H54 (cell line): ENCODE measurements at places on chromosomes 3 and 15.

DNA sequence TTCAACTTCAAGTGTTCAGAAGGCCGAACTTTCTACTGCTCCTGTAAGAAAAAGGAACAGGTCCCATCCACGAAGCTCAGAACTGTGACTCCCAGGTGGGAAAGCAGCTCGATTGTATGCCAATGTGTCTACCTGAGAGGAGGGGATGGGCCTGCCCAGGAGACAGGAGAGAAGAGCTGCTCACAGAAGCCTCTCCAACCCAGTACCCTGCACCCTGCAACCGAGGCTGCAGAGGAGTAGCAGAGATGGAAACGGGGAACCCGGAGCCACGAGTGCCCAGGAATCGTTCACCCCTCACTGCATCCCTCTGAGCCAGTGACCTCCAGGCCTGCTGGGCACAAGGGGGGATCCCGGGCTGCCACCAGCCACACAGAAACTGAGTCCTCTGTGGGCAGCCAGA is 86.5 kb upstream of the PRR23E start:
- DNase-seq, result no peak

DNA sequence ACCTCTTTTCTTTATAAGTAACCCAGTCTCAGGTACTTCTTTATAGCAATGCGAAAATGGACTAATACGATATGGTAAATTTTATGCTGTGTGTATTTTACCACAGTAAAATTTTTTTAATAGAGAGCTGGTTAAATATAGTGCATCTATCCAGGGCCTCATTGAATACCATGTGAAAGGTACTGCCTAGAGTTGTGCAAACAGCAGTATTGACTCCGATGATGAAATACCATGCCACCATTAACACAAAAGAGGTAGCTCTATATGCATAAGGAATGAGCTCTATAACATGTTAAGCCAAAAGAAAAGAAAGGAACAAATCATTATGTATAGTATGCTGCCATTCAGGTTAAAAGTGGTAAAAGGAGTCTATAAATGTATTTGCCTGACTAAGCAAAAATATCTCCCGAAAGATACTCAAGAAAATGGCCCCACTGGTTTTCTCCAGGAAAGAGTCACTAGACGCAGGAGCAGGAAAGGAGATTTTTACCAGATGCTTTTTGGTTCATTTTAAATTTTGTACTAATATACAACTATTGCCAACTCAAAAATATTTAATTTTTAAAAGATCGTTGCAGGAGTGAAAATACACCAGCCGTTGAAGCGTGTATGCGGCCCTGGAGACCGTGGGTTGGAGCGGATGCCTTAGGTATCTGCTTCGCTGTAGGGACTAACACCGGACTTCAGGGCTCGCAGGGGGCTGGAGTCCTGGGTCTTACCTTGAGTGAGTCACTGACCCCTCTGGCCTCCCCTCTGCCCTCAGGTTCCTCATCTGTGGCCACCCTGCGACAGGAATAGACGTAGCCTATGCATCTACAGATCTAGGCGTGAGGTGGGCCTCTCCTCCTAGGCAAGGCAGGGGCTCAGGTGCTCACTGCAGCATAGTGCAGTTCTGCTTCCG is 120.1 kb downstream of the CHSY1 start:
- DNase-seq, result no peak

GRCh38 chr15:31338879-31339557 is 12.4 kb downstream of the KLF13 start:
- no peak for DNase-seq

- no peak for DNase-seq
These were observed 302.1 kb upstream of the SGO1 start for GRCh38 chr3:20488151-20488550.

DNA sequence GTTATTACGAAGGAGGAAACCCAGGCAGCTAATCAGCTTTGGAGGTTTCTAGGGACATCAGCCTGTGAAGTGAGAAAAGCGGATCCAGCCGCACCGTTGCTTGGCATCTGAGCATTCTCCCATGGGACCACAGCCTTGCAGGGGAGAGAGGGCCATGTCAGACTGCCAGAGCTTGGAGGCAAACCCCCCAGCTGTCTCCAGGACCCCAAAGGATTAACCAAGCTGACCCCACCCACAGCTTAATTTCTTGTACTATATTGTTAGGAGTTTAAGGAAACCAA is 5.1 kb downstream of the IGDCC3 start:
- DNase-seq, result no peak

DNA sequence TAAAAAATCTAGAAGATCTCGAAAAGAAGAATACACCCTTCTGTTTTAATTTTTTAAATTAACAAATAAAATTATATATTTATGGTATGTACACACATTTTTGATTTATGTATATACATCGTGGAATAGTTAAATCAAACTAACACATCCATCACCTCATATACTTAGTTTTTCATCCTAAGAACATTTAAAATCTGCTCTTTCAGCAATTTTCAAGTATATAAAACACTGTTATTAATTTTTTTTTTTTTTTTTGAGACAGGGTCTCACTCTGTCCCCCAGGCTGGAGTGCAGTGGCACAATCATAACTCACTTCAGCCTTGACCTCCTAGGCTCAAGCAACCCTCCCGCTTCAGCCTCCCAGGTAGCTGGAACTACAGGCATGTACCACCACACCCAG is 32.8 kb upstream of the ACAP2 start:
- no peak for DNase-seq

DNA sequence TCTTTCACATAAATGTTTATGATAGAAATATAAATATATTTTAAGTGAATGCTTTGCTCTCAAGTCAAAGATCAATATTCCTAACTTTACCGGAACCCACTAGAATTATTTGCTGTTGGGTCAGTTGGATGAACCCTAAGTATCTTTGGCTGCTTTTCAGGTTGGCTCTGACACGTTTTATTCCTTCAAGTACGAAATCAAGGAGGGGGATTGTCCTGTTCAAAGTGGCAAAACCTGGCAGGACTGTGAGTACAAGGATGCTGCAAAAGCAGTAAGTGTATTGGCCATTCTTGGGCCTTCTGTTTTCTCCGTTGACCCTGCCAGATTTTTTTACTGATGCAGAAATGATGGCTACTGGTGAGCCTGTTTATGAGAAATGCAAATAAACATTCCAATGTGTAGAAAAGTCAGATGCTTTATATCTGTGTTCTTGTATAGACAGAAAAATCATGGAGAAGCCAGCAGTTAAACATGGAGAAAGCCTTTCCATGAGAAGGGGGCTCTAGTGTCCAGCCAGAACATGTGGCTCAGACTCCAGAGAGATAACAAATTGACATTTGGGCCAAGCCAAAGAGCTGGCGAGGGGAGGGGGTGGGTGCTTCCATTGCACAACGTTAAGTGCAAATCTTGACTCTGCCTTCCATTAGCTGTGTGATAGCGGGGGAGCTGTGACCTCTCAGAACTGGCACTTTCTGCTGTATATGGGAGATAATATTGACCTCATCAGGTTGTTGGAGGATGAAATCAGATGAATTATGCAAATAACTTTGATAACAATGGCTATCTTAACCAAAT is 3.0 kb downstream of the KNG1 start:
- no peak for DNase-seq

- no peak for DNase-seq
These were observed 10.7 kb upstream of the ANXA2 start for GRCh38 chr15:60408463-60408981.

- DNase-seq, result no peak
These were observed 7.1 kb upstream of the TMEM207 start for GRCh38 chr3:190456770-190457169.

GRCh38 chr15:80579611-80580010 is 115.5 kb upstream of the ABHD17C start:
- DNase-seq, result no peak

GRCh38 chr3:11211531-11212298 is 57.4 kb downstream of the HRH1 start:
- DNase-seq, result no peak

DNA sequence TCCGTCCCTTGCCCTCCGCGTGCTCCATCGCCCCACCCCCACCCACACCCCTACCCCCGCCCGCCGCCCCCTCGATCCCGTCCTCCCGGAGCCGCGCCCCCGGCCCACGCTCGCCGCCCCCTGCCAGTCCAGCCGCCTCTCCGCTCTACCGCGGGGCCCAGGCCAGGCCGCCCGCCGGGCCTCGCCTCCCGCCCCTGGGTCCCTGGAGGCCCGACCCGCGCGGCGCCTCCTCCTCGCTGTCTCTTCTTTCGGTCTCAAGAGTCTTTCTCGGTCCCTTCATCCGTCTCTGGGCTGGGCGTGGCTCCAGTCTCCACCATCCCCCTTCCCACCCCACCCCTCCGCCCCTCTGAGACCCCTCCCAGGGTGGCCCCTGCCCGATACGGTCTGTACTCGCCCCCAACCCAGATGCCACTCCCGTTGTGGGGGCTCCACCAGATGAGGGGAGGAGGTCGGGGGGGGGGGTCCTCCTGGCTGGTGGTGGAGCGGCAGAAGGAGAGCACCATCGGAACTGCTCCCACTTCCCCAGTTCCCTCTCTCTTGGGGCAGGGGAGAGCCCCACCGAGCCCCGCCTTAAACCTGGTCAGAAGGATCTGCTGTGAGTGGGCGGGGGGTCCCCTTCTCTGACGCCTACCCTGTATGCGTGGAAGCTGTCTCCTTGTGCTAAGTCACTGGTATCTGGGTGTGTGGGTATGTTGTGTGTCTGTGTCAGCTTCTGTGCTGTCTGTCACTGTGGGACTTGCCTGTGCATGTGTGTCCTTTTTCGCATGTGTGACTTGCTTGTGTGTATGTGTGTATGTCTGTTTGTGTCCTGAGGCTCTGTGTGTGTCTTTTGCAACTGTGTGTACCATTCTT is 1.0 kb downstream of the PRKCD start:
- DNase-seq, result no peak

GRCh38 chr3:54079730-54080325 is 42.5 kb upstream of the CACNA2D3 start:
- DNase-seq, result no peak

- DNase-seq, result no peak
These were observed 61.4 kb upstream of the LEKR1 start for GRCh38 chr3:156764751-156765150.

DNA sequence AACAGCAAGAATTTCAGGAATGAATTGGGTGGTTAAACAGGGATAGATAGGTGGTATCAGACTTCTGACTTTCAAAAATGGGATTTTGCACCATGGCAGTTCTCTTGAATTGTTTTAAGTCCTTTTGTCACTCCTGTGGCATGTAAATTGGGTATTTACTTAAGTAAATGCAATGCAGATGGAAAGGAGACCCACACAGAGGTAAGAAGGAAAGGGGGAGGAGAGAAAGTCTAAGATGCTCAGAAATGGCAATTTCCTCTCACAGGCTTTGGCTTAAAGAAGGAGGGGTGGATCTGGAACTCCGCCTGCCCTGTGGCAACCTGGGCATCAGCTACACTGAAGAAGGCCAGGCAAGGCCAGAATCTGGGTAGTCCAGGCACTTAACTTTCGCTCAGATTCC is 197.1 kb upstream of the UBE2E1 start:
- no peak for DNase-seq

DNA sequence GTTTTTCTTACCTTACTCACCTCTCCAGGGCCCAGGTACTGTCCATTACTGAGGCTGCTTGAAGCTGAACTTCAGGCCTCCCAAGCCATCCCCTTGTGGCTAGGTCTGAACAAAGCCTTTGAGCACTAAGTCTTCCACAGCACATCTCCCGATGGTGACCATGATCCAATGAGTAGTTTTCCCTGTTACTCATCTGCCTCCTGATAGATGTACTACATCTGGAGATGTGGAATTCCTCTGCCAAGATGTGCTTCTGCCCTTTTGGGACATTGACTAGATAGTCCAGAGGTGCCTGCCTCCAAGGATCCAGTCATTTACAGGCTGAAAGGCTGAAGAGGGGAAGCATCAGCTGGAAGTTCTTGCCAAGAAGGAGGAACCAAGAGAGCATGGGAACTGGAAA is 28.9 kb upstream of the SLC35G2 start:
- no peak for DNase-seq

GRCh38 chr3:169143506-169143905 is 520.0 kb downstream of the MECOM start:
- no peak for DNase-seq

GRCh38 chr3:30948426-30948825 is 54.0 kb upstream of the GADL1 start:
- no peak for DNase-seq

DNA sequence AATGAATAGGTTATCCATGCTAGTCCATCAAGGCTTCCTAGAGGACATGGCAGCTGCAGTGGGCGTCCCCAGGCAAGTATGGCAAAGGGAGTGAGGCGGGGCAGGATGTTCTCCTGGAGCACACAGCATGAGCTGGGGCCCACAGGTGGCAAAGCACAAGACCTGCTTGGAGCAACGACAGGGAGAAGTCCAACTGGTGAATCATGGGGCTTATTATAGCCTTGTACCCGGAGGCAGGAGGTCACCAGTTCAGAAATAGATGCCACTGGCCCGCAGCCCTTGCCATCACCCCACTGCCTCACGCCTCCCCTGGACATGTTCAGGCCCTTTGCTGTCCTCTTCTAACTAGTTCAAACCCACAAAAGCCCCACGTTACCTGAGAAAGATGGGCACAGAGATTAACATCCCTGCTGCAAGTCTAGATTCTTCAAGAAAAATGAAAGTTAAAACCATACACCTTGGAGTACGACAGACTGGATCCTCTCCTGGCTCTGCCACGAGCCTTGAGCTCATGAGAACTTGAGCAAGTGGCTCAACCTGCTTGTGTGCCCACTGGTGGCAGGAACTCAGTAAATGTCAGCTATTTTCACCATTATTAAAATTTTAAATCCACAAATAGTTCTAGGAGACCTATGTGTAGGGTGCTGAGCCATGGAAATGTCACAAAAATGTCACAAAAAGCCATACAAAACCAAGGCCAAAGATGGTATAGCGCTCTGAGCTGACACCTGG is 1.8 kb upstream of the SRGAP3 start:
- no peak for DNase-seq

DNA sequence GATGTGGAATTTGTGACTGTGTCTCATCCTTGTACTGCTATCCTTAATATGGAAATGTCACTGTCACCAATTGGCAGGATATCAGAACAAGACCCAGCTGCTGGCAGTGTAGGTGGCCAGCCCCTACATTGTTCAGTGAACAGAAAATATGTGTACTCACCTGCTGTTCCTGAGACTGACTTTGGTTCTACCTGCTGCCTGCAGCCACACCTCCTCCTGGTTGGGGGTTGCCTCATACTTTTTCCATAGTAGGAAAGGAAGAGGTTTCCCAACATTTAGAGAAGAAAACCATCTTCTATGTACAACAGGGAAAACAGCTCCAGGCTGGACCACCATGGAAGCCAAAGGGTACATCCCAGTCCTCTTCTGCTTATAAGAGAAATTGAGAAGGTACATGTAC is 35.9 kb downstream of the SLC12A1 start:
- no peak for DNase-seq

DNA sequence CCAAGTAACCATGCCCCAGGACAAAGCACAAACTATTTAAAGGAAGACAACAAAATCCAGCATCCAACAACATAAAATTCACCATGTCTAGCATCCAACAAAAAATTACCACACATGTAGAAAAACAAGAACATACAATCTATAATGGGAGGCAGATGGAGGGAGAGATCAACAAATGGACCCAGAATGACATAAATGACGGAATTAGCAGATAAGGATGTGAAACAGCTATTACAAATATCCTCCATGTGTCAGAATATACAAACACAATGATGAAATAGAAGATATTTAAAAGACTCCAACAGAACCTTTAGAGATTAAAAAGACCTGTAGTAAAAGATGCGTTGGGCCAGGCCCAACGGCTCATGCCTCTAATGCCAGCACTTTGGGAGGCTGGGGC is 10.8 kb downstream of the LYSMD4 start:
- DNase-seq, result no peak
